EL (cell line): ENCODE measurements at places on chromosomes 1 and 21.

- peak; percentile 4 for DNase-seq
Observed at GRCh38 chr21:21230672-21231071, 232.5 kb downstream of the NCAM2 start.

- DNase-seq = no peak
Observed at GRCh38 chr1:26044971-26045721, 772 bp downstream of the SLC30A2 start.

- DNase-seq = no peak
Observed at GRCh38 chr1:86758570-86758969, 54.2 kb downstream of the SH3GLB1 start.

- no peak for DNase-seq
Observed at GRCh38 chr1:231166398-231166797, 4.5 kb downstream of the TRIM67 start.

DNA sequence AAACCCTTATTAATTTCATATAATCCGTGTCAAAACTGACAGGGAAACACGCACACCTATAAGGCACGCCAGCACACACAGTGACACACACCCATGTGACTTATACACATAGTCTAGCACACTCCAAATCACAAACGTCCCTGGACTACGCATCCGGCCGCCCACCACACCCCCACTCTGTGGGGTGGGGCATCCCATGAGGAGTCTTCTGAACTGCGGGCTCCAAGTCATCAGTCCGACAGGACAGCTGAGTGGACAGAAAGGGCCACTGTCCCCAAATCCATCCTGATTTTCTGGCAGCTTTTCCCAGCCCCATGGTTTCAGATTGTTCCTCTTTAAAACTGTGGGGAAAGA is 829 bp downstream of the PEA15 start:
- DNase-seq = peak; percentile 80

DNA sequence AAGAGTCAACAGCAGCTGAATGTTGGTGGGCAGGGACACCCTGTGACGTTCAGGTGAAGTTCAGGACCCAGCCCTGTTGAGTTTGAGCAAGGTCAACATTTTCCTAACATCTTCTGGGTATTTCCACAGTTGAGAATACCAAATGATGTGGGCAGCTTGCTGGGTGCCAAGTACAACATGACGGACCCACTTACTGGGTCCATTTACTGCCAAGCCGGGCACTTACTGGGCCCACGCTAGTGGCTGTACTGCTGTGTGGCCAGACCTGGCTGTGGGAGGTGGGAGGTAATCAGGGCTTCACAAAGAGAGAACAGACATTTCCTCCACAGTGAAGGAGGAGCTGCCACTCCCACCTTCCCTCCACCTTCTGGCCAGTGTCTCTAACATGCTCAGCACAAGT is 99.2 kb downstream of the PSMG1 start:
- DNase-seq = no peak

DNA sequence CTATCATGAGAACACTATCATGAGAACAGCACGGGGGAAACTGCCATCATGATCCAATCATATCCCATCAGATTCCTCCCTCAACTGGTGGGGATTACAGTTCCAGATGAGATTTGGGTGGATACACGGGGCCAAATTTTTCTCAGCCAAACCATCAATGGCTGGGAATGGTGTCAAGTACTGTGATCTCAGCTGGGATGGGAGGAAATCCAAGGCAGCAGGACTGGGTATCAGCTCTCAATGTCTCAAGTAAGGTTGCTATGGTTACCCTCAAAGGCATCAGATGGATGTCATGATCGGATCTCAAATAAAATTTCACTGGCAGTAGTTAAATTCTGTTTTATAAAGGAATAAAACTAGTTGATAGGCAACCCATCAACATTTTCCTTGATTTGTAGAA is 399.0 kb downstream of the KCNT2 start:
- no peak for DNase-seq

DNA sequence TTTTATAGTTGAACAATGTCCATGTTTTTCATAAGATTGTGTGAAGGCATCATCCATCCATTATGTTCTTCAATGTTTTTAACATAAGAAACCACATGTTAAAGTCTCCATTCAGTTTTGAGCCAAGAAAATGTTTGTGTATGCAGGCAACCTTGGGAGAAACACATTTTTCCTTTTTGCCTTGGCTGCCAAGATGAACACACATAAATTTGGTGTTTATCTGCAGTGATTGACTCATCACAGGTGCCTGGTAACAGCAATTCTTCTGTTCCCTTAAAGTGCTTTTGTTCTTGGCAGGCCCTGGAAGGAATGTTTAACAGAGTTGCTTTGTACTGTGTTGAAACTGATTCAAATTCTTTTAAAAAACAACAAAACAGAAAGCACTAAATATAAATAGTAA is 709.9 kb upstream of the ADGRL4 start:
- peak; percentile 5 for DNase-seq

GRCh38 chr1:178609015-178609414 is 96.1 kb downstream of the TEX35 start:
- DNase-seq = peak; percentile 83

DNA sequence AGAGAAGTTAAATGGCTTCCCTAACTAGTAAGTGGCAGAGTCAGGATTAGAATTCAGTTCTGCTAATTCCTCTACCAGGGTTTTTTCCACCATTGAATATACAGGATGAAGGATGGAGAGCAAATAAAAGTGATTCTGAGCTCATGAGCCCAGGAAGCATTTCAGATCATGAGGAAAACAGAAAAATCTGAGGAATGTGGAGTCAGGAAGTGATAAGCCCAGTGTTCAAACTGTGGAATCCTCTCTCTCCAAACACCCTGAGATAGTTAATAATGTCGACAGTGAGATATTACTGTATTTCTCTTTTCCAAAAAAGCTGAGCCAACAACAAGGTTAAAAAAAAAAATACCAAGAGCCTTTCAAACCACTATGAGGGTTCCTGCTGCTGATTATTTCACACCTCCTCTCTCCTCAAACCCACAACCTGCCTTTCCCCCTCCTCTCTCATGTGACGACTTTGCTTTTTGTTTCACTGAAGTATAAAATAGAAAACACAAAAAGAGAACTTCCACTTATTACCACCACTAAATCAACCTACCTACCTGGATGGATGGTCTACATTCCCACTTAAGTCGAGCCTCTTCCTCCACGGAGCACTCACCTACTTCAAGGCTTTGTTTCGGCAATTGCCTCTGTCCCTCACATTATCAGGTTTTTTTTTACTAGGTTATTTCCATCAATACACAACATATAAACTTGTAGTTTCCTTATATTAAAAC is 8.9 kb downstream of the SLAMF1 start:
- DNase-seq = peak; percentile 53

GRCh38 chr21:44593598-44594405 is 1.5 kb upstream of the KRTAP10-6 start:
- DNase-seq = no peak

- no peak for DNase-seq
Observed at GRCh38 chr1:180358649-180359048, 128.6 kb downstream of the LHX4 start.

DNA sequence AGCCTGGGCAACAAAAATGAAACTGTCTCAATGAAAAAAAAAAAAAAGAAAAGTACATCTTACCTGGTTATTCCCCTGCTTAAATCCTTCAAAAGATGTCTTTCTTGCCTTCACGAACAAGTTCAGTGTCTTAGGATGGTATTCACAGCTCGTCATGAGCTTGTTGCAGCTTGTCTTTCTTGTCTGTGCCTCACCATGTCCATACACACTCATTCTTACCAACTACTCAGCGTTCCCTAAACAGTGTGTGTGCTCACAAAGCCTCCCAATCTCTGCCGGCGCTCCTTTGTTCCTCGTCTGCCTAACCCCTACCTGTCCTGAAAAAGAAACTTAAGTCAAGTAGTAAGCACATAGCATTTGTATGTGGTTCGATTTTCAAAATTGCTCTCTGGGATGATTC is 31.1 kb downstream of the UBE4B start:
- DNase-seq = no peak

DNA sequence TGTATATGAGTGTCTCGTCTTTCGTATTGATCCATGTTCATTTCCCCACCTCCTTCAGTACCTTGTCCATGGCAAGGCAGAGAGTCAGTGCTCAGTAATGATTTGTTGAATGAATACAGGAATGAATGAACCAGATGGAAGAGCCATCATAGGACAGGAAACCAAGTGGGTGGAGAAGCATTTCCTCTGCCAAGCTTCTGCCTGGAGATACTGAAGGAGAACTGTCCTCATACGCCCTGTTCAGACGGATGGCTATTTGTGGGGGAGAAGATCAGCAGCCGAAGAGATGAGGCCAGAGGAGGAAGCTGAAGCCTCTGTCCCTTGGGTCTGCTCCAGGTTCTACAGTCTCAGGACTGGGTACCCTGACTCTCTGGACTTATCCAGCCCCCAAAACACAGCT is 5.8 kb downstream of the FAM43B start:
- no peak for DNase-seq

DNA sequence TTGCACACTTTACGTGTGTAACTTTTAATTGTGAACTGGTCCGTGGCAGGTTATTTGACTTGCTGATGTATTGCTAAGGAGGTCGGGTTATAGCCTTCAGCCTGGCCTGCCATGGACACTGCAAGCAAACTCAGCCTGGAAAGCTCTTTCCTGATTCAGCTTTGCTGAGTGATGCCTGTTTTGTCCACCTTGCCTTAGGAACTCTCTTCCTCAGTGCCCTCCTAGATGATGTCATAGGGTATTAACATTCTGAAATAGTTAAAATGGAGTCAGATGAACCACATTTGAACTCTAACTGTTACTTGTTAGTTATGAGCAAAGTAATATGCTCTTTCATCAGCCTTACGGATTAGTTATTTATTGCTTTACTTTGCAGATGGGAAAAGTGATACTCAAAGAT is 446.0 kb downstream of the PCP4 start:
- DNase-seq = no peak

DNA sequence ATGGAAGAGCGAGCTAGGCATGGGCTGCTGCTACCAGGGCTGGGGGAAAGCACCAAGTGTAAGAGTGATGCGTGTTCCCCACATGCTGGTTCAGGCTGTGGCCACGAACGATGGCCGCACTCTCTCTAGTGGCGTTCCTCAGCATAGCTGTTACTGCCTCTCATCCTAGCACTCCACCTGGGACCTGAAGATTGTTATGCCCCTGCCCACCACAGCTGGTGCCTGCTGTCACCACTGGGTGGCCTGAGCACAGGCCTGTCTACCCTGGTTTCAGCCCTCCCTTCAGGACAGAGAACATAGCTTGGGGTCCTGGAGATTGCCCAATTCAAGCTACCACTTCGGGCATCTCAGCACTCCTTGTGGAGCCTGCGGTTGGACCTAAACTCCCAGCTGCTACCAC is 80.1 kb upstream of the PDC start:
- DNase-seq = no peak
